Type B pancreatic cell (in vitro differentiated cells): ENCODE measurements at places on chromosomes 5 and 9. TPM values are rescaled to one million over a fixed set of nuclear protein-coding genes. Genes with fewer than 3 reads are reported as not detected.

The MYOZ3 gene
- 0.17 and 6.1 TPM in 2 replicates for total RNA-seq

The SOHLH1 gene
- not detected in 2 replicates for total RNA-seq

The AK3 gene
- total RNA-seq = 47.5 and 50.0 TPM in 2 replicates

The CD74 gene
- total RNA-seq = 24.9 and 37.2 TPM in 2 replicates

DNA sequence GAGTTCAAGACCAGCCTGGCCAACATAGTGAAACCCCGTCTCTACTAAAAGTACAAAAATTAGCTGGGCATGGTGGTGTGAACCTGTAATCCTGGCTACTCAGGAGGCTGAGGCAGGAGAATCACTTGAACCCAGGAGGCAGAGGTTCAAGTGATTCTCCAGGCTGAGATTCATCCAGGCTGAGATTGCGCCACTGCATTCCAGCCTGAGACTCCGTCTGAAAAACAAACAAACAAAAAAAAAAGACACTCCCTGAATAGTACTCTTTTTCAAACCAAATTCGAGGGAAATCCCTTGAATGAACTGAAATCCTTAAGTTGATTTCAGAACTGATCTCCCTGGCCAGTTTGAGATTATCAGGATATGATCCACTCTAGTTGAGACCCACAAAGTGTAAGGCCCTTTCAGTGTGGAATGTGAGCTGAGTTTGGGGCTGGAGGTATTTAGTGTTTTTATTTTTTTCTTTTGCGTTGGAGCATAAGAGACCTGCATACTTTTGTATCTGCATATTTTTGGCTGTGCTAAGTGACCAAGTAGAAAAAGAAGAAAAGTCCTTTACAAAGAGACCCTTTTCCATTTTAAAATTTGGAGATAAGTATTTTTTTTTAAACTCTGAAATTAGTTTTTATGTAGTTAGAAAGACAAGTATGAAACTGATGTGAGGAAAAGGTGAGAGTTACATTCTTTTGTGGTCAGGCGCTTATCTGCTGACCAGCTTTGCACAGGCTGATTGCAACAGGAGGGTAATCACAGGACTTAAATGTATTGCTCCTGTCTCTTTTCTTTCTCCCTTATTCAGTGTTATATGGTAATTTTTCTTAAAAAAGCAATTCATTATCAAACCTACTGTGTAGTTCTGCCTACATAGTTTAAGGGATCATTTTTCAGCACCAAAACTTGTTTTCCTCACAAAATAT, 42.9 kb downstream of the TMEFF1 start:
- H3K27ac ChIP-seq = peak overlapping the region; percentile 3
- no peaks in the 10 kb centered on the region for H3K27me3 ChIP-seq
- H3K4me3 ChIP-seq = no peak overlapping the region
- peaks cover 3% of the 10 kb centered on the region for H3K4me1 ChIP-seq
- DNase-seq = no peak

- H3K4me3 ChIP-seq = no peak overlapping the region
- H3K27me3 ChIP-seq = peaks cover 13% of the 10 kb centered on the region
- no peaks in the 10 kb centered on the region for H3K36me3 ChIP-seq
- peaks cover 5% of the 10 kb centered on the region for H3K4me1 ChIP-seq
- no peak overlapping the region for H3K27ac ChIP-seq
Observed at GRCh38 chr5:176676361-176676824, 29.1 kb downstream of the TSPAN17 start.

DNA sequence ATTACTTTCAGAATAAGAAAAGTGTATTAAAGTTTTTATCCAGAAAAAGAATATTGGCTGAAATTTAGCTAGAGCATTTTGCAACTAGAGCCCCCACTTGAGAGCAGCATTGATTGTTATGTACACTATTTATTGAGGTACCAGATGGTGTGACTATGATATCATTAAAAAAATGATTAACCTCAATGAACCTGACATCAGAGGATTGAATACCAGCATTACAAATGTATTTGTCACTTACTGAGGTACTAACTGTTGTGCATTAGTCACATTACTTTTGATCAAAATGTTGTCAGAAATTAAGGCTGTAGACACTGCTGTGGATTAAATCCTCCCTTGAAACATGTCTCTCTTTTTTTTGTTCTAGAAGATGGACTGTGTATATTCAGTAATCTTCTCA, 127.8 kb upstream of the DHFR start:
- no peaks in the 10 kb centered on the region for H3K36me3 ChIP-seq
- no peak for DNase-seq
- H3K27me3 ChIP-seq = no peaks in the 10 kb centered on the region
- no peaks in the 10 kb centered on the region for H3K4me1 ChIP-seq
- H3K4me3 ChIP-seq = no peak overlapping the region
- no peak overlapping the region for H3K27ac ChIP-seq

DNA sequence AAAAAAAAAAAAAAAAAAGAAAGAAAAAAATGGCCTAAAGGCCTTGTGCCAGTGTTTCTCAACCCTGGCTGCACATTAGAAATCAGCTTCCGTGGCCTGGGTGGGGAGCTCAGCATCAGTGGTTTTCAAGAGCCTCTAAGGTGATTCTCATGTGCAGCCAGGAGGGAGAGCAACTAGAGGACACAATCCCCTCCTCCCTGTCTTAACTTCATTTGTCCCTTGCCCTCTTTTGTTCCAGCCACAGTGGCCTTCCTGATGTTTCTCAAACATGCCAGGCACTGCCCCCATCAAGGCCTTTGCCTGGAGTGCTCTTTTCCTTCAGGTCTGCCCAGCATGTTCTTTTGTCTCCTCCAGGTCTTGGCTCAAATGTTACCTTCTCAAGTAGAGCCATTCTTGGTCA, 42.4 kb downstream of the HOMER1 start:
- no peaks in the 10 kb centered on the region for H3K36me3 ChIP-seq
- DNase-seq = no peak
- H3K4me3 ChIP-seq = no peak overlapping the region
- no peaks in the 10 kb centered on the region for H3K27me3 ChIP-seq
- H3K4me1 ChIP-seq = peaks cover 20% of the 10 kb centered on the region
- no peak overlapping the region for H3K27ac ChIP-seq

DNA sequence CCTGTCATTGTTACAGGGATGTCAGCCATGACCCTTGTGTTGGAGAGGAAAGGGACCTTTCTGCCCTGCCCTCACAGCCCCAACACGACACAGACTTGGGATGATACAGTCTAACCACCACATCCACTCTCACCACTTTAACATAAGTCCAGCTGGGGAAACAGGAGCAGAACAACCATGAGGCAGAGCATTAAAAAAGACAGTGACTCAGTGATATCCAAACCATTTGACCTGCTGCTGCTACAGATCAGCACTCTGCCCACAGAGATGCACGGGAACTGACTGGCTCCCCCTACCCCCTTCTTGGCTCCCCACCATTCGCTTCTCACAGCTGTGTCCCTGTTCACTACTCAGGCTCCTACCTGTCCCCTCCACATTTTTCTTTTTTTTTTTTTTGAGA, 458.6 kb downstream of the ZNF608 start:
- H3K4me1 ChIP-seq = peaks cover 27% of the 10 kb centered on the region
- peaks cover 4% of the 10 kb centered on the region for H3K27me3 ChIP-seq
- no peak overlapping the region for H3K27ac ChIP-seq

DNA sequence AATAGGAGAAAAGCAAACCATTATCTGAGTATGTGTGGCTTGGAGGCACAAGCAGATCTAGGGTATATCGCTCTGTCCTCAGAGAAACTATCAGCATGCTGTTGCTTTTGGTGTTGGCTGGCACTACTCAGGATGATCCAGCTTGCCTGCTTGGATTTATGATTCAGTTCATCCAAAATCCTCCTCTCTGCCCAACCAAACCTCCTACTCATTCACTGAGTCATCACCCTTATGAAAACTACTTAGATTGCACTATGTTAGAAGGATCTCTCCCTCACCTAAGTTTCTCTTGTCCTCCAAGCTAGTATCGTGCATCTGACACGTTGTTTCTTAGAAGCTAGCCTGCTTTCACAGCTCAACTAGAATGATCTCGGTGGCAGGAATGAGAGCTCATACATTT, 14.2 kb upstream of the ZBED3 start:
- no peaks in the 10 kb centered on the region for H3K4me1 ChIP-seq
- peaks cover 27% of the 10 kb centered on the region for H3K36me3 ChIP-seq
- H3K27ac ChIP-seq = no peak overlapping the region
- H3K27me3 ChIP-seq = no peaks in the 10 kb centered on the region
- no peak for DNase-seq

GRCh38 chr5:80865551-80865950, 94.6 kb upstream of the RASGRF2 start:
- no peak overlapping the region for H3K4me3 ChIP-seq
- no peak overlapping the region for H3K27ac ChIP-seq
- H3K36me3 ChIP-seq = peaks cover 12% of the 10 kb centered on the region
- H3K4me1 ChIP-seq = peaks cover 4% of the 10 kb centered on the region
- DNase-seq = no peak

GRCh38 chr5:172788771-172789686, 18.0 kb upstream of the DUSP1 start:
- no peak overlapping the region for H3K4me3 ChIP-seq
- no peak for DNase-seq
- H3K36me3 ChIP-seq = no peaks in the 10 kb centered on the region
- H3K27ac ChIP-seq = peak overlapping the region; percentile 43

DNA sequence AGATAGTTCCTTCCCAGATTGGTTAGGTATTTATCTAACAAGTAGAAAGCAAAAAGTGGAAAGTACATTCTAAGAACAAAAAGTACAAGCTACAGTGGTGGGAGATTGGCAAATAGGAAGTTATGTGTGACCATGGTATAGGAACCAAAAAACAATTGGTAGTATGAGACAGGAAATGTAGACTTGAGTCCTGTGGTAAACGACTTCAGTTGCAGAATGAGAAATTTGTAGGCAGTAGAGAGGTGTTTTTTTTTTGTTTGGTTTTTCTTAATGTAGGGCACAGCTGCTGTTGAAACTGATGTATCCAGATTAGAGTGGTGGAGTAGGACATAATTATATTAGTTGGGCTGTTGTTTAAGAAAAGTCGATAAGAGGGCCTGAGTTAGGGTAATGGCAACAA, 72.0 kb downstream of the CCNH start:
- no peaks in the 10 kb centered on the region for H3K27me3 ChIP-seq
- DNase-seq = no peak
- H3K4me1 ChIP-seq = no peaks in the 10 kb centered on the region
- no peak overlapping the region for H3K27ac ChIP-seq

DNA sequence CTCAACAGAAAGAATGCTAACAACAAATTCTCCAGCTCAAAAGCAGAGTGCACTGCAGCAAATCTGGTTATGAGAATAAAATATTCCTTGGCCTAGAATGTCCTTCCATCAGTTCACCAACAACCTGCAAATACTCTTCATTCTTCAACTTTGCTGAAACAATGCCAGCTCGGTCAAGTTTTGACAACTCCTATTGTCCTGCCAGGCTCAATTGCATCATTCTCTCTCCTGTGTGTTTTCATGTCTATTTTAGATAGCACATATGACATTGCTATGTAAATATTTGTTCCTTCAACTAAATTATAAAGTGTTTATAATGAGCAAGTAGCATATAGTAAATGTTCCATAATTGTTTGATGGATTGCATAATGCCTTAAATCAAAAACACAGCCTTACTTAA, 463.8 kb downstream of the TLE1 start:
- H3K36me3 ChIP-seq = no peaks in the 10 kb centered on the region
- no peak overlapping the region for H3K4me3 ChIP-seq
- H3K27ac ChIP-seq = no peak overlapping the region
- no peak for DNase-seq
- peaks cover 16% of the 10 kb centered on the region for H3K4me1 ChIP-seq

DNA sequence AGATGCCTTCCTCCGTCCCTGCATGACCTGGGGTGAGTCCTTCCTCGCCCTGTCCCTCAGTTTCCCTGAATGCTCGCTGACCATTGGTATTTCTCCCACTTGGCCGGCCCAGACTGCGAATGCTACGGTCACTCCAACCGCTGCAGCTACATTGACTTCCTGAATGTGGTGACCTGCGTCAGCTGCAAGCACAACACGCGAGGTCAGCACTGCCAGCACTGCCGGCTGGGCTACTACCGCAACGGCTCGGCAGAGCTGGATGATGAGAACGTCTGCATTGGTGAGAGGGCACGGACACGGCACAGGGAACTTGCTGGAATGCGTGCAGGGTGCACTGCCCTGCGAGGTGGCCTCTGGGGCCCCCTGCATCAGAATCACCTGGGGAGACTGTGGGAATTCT, 77.1 kb downstream of the NTNG2 start:
- no peak overlapping the region for H3K27ac ChIP-seq
- H3K36me3 ChIP-seq = no peaks in the 10 kb centered on the region
- H3K27me3 ChIP-seq = peaks cover 52% of the 10 kb centered on the region
- H3K4me3 ChIP-seq = no peak overlapping the region

DNA sequence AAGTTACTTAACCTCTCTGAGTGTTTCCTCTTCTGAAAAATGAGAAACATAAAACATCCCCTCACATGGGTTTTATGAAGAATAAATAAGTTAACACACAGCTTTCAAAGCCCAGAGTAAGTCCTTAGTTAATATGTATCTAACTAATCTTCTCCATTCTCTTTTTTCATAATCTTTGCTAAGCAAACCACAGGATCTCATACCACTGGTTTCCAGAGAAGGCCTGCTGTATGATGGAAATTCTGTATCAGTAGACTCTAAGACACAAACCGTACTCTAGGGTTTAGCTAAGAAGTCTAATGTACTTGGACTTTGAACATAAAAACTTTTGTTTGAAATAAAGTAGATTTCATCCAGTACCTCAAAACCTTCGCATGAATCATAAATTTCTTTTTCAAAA, 307.9 kb downstream of the SPOCK1 start:
- H3K27me3 ChIP-seq = peaks cover 29% of the 10 kb centered on the region
- H3K36me3 ChIP-seq = no peaks in the 10 kb centered on the region
- no peak overlapping the region for H3K27ac ChIP-seq

DNA sequence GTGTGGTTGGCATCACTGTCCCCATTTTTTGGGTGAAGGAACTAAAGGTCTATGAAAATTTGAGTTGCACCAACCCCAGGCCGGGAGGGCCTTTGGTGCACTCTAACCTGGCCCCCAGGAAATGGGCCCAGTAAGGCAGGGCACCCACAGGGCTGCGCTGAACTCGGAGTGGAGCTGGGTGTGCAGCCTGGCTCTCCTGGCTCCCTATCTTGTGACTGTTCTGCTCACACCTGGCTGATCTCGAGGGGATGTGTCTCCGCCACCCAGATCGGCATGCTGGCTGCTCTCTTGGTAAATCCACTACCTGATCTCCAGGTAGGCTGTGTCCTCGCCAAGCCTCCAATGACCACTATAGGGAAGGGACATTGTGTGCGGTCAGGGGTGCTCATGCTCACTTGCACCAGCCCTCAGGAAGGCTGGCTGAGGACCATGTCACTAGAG, 259.8 kb downstream of the NSG2 start:
- H3K4me3 ChIP-seq = no peak overlapping the region
- no peak overlapping the region for H3K27ac ChIP-seq
- H3K4me1 ChIP-seq = peaks cover 4% of the 10 kb centered on the region
- peak; percentile 54 for DNase-seq
- peaks cover 60% of the 10 kb centered on the region for H3K27me3 ChIP-seq

- no peak overlapping the region for H3K4me3 ChIP-seq
- no peak for DNase-seq
- H3K27me3 ChIP-seq = no peaks in the 10 kb centered on the region
- peaks cover 4% of the 10 kb centered on the region for H3K36me3 ChIP-seq
Observed at GRCh38 chr9:131399972-131400371, 6.1 kb downstream of the PRRC2B start.
